ENCODE measurements at places on chromosomes 3 and 15.

GRCh38 chr3:82973791-82974190 is 1212.3 kb upstream of the GBE1 start:
- DNase-seq, result no peak

- no peak for DNase-seq
These were observed 5.3 kb downstream of the SIN3A start for GRCh38 chr15:75446151-75446550.

- DNase-seq, result no peak
These were observed 161.0 kb downstream of the NAALADL2 start for GRCh38 chr3:175020101-175020500.

DNA sequence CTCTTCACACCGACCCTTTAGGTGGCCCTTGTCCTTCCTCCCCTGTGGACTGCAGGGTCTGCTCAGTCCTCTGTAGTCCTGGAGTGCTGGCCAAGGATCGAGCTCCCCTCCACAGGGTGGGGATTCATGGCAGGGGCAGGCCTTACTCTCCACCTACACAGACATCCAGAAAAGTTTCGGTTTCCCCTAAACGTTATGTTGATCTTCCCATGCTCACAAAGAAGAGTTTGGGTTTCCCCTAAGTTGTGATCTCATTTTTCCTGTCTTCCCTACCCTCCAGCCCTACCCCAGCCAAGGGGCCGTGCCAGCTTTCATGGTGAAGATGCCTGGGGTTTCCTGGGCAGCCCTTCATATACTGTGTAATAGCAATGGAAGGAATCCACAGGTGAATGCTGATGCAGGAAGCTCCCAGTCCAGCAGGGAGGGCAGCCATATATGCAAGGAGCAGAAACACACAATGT is 10.3 kb downstream of the STOML1 start:
- no peak for DNase-seq

- DNase-seq, result no peak
These were observed 154.9 kb downstream of the GRM7 start for GRCh38 chr3:7015683-7016440.

DNA sequence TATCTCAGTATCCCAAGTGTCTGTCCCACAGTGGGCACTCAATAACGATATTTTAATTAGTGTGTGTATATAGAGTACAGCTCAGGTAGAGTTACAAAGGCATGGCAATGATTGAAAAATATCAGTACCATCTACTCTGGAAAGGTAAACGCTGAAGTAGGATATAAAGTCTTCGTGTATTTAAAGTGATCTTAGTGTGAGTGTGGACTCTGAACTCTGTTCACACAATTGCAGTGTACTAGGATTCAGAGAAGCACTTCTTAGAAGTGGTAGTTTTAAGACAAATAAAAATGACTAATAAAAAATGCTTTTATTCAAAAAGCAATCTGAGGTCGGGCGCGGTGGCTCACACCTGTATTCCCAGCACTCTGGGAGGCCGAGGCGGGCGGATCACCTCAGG is 62.9 kb upstream of the RAP2B start:
- no peak for DNase-seq

DNA sequence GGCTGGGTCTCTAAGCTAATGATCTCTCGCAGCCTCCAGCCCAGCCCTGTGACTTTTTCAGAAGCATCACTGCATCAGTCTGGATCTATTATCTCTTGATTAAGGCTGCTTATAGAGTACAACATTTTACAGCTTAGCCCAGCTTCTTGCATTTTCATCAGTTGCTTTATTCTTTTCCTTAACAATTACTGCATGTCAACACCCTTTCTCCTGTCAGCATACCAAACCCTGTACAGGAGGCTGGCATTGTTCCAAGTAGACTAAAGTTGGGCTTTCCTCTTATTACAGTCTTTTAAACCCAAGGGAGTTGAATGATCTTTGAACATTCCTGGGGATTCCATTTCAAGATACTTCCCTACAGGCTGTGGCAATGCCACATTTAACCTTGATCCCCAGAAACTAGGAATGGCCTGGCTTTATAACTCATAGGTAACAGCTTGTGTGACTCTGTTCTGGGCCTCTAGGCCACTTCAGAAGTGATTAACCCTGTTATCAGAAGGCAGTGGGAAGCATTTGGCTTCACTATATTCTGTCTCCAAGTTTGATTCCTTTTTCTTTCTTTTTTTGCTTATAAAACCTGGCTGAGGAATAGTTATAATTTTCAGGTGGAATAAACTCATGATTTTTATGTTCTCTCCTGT is 182.9 kb downstream of the KCNMB2 start:
- DNase-seq, result no peak

- DNase-seq, result no peak
These were observed 237.1 kb upstream of the CFAP20DC start for GRCh38 chr3:59286791-59287531.

DNA sequence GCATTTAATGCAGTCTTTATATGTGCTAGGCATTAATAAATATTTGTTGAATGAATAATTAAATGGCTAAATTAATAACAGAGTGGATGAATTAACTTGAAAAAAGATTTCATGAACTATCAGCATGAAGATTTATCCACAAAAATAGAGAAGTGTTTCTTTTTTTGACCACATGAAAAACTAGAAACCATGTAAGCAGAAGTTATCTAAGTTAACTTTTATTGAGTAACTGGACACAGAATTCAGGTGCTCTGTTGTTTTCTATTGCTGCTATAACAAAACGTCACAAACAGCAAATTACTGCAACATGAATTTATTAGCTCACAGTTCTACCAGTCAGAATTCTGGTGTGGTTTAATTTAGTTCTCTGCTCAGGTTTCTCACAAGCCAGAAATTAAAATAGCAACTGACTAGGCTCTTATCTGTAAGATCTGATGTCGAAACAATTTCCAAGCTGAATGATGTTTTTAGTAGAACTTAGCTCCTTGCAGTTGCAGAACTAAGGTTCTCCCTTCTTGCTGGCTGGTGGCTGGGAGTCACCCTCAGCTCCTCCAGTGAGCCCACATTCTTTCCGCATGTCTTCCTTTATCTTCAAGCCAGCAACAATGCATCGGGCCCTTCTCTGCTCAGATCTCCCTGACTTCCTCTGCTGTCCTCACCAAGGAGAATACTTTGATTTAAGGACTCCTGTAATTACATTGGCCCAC is 810.2 kb upstream of the ALCAM start:
- DNase-seq, result peak; percentile 6

DNA sequence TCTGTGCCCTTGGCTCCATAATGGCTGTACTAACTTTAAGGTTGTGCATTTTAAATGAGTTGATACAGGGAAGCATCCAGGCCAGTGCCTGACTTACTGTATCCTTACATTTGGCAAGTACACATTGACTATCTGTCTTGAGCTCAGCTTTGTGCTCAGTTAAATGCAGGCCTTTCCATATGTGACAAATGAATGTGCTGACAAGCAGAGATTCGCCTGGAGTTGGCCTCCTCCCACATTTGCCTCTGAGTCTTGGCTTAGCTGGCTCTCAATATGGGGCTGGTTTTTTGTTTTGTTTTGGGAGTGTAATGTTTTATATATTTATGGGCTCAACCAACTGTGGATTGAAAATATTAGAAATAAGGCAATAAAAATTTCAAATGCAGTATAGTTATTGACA is 29.7 kb downstream of the TRIM71 start:
- DNase-seq, result no peak
